GM23338 (cell line): ENCODE measurements at places on chromosomes 5 and 9.

- DNase-seq: no peak
- no peaks in the 10 kb centered on the region for H3K27me3 ChIP-seq
- no peak overlapping the region for H3K4me3 ChIP-seq
- no peak overlapping the region for H3K27ac ChIP-seq
- no peaks in the 10 kb centered on the region for H3K36me3 ChIP-seq
These were observed 285.6 kb downstream of the FBXL7 start for GRCh38 chr5:15785531-15785981.

- peak overlapping the region; percentile 87 for H3K4me3 ChIP-seq
- peak; percentile 43 for DNase-seq
- H3K27me3 ChIP-seq: no peaks in the 10 kb centered on the region
These were observed 564 bp downstream of the SLC25A25 start for GRCh38 chr9:128068386-128069205.

DNA sequence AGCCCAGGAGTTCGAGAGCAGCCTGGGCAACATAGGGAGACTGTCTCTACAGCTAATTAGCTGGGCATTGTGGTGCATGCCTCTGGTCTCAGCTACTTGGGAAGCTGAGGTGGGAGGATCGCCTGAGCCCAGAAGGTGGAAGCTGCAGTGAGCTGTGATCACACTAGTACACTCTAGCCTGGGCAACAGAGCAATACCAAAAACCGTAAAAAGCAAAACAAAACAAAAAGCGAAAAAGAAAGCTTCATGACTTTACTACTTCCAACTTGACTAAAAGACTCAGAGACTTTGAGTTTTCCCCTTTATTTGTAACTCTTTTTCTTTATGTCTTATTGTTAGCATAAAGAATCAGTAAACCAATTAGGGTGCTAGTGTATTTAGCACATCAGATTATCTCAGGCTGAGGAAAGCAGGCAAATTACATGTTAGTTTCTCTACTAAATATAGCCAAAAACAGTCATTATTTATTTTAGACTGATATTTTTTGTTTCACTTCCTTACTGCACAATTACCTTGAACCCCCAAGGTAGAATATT is 5.4 kb downstream of the RAD17 start:
- no peak for DNase-seq
- H3K27me3 ChIP-seq: no peaks in the 10 kb centered on the region
- no peak overlapping the region for H3K4me3 ChIP-seq
- H3K27ac ChIP-seq: no peak overlapping the region
- no peaks in the 10 kb centered on the region for H3K4me1 ChIP-seq
- H3K36me3 ChIP-seq: peaks cover 14% of the 10 kb centered on the region; the same call in 1 of the 2 replicates

GRCh38 chr5:36658038-36658756 is 51.8 kb downstream of the SLC1A3 start:
- no peak overlapping the region for H3K27ac ChIP-seq
- no peaks in the 10 kb centered on the region for H3K36me3 ChIP-seq
- no peak overlapping the region for H3K4me3 ChIP-seq
- H3K4me1 ChIP-seq: peaks cover 18% of the 10 kb centered on the region
- DNase-seq: no peak

DNA sequence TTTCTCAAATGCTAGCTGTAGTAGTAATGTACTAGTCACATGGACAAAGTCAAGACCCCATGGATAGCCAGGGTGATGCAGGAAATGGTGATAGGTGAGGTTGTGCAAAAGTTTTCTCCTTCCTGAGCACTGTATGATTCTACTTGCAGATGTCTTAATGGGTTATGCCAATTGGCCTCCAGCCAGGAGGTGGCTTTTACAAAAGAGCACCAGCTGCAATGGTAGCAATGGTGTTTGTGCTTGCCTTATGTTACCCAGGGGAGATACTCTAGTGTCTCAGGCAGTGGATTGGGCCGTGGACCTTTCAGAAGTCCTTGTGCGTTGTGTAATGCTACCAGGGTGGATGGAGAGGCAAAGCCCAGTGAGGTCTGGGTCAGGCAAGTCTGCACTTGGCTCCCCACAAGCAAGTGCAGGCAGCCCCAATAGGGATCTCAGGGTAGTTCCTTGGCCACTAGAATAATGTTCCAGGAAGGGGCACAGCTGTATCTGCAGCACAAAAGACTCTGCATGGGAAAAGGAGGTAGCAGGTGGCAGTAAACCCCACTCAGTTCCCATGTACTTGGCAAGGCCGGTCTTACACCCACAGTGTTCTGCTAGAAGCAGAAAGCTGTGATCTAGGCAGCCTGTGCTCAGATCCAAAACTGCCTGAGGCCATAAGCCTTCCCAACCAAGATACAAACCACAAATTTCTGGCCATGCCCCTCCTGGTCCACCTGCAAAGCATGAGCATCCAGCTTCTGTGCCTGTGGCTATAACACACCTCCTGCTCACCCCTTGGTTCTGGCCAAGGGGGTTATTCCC is 46.4 kb upstream of the EDIL3 start:
- no peak overlapping the region for H3K27ac ChIP-seq
- no peak for DNase-seq
- no peaks in the 10 kb centered on the region for H3K27me3 ChIP-seq
- H3K36me3 ChIP-seq: no peaks in the 10 kb centered on the region
- no peak overlapping the region for H3K4me3 ChIP-seq
- peaks cover under 1% of the 10 kb centered on the region; the same call in 1 of the 2 replicates for H3K4me1 ChIP-seq

GRCh38 chr9:122219856-122220672 is 8.7 kb downstream of the LHX6 start:
- H3K27me3 ChIP-seq: peaks cover 100% of the 10 kb centered on the region
- H3K4me1 ChIP-seq: peaks cover 41% of the 10 kb centered on the region
- DNase-seq: no peak
- H3K36me3 ChIP-seq: no peaks in the 10 kb centered on the region

GRCh38 chr5:142400415-142400814 is 75.6 kb upstream of the SPRY4 start:
- DNase-seq: no peak
- H3K4me3 ChIP-seq: no peak overlapping the region
